ENCODE measurements at places on chromosomes 13 and 19.

DNA sequence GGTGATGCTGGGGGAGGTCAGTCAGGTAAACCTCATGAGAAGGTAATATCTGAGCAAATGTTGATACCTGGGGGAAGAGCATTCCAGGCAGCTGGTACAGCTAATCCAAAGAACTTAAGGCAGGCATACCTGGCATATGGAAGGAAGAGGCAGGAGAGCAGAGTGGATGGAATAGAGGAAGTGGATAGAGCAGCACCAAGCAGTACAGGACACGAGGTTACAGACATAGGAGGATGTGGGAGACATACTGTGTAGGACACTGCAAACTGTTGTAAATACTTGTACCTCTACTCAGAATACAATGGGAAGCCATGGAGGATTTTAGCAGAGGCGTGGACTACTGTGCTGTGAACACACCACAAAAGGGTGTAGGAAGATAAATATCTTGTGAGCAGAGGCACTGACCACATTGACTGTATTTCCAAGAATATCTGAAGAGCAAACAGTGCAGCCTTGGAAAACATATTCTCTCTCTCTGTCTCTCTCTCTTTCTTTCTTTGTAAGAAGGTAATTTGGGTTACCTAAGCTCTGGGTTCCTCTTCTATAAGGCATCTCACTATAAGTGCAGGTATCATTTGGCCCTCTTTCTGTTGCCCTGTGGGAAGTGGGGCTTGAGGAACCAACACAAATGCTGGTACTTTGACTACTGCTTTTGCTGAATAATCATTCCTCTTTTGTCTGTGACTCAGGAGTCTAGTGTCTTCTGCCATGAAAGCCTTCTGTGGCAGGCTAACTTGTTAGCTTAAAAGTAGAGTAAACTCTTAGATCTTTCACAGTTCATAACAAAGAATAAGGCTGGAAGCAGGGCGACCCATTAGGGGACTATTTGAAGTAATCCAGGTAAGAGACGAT lies 238.0 kb downstream of the VWA8 start:
- no peak for DNase-seq

DNA sequence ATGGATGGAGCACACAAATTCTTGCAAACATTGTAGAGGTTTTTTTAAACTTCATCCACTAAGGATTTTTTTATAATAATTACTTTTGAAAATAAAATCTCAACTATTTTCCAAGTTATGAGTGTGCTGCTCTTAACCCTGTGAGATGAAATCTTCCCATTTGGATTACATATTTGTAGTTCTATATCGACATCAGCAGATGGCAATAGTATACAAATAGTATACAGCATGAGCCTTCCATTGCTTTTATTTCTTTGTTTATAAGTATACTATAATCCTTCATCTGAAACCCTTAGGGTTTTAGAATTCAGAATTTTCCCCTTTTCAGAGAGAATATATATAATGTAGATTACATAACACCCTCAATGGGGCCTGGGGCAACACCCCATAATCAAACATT lies 70.5 kb downstream of the GJA3 start:
- no peak for DNase-seq

GRCh38 chr19:35040826-35041547 lies 534 bp upstream of the HPN start:
- DNase-seq: peak; percentile 74

GRCh38 chr19:10478903-10479384 lies 24.2 kb downstream of the KEAP1 start:
- peak; percentile 97 for DNase-seq

GRCh38 chr19:16115301-16116039 lies 3.8 kb downstream of the RAB8A start:
- peak; percentile 73 for DNase-seq

GRCh38 chr19:4042731-4043082 lies 24.0 kb downstream of the ZBTB7A start:
- no peak for DNase-seq

DNA sequence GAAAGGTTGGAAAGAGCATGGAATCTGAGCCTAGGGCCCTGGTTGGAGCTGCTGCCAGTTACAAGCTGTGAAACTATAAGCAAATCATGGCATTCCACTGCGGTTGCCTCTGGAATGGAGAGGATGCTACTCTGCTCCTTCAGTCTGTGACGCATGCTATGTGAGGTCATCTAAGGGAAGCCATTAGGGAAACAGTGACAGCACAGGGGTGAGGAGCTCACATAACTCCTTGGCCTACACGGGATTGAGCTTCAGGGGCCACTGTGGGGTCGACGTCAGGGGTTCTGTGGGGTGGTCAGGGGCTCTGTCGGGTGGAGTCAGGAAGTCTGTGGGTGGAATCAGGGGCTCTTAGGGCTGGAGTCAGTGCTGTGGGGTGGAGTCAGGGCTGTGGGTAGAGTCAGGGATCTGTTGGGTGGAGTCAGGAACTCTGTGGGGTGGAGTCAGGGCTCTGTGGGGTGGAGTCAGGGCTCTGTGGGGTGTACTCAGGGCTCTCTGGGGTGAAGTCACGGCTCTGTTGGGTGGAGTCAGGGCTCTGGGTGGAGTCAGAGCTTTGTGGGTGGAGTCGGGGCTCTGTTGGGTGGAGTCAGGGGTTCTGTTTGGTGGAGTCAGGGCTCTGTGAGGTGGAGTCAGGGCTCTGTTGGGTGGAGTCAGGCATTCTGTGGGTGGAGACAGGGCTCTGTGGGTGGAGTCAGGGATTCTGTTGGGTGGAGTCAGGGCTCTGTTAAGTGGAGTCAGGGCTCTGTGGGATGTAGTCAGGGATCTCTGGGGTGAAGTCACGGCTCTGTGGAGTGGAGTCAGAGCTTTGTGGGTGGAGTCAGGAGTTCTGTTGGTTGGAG lies 35.8 kb upstream of the MEDAG start:
- no peak for DNase-seq

DNA sequence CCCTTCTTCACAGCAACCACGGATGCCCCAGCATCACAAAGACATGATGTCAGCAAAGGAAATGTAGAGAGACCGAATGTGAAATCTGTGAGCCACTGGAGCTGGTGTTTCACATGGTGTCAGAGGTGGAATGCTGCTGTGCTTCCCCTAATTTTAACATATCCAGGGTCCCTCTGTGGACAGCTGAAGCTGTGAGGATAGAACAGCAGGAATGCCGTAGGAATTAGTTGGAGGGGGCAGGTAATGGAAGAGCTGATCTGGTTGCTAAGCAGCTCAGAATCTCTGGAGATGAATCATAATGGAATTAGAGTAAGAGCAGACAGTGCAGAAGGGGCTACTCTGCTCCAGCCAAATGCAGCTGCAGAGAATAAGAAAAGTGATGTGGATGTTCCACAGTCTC lies 68.9 kb upstream of the ZNF835 start:
- DNase-seq: no peak

- no peak for DNase-seq
Observed at GRCh38 chr13:60012488-60012887, 151.2 kb downstream of the DIAPH3 start.

- no peak for DNase-seq
Observed at GRCh38 chr19:7987114-7987768, 18.2 kb downstream of the ELAVL1 start.

DNA sequence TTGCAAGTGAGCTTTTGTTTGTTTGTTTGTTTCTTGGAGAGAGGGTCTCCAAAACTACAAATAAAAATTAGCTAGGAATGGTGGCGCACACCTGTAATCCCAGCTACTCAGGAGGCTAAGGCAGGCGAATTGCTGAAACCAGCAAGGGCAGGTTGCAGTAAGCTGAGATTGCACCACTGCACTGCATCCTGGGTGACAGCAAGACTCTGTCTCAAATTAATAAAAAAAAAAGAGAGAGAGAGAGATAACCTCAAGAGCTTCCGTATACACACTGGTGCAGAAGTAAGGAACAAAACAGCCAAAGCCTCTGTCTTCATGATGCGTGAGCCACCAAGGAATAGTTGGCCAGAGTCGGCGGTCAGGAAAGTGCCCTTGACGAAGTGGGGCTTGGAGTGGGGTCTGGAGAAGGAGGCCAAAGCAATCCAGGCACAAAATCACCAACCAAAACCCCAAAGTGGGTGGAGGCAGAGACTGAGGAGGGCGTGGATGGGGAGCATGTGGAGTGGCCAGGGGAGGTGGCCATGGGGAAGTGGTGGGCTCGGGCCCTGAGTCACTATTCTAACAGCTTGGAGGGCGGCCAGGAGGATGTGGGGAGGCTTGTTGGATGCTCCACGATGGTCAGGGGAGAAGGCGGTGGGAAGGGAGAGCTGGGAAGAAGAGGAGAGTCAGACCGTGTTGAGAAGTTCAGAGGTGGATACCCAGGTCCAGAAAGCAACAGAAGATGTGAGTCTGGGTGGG lies 21.2 kb upstream of the TOMM40 start:
- peak; percentile 56 for DNase-seq

- DNase-seq: no peak
Observed at GRCh38 chr13:82088781-82089180, 1747.9 kb upstream of the SPRY2 start.

DNA sequence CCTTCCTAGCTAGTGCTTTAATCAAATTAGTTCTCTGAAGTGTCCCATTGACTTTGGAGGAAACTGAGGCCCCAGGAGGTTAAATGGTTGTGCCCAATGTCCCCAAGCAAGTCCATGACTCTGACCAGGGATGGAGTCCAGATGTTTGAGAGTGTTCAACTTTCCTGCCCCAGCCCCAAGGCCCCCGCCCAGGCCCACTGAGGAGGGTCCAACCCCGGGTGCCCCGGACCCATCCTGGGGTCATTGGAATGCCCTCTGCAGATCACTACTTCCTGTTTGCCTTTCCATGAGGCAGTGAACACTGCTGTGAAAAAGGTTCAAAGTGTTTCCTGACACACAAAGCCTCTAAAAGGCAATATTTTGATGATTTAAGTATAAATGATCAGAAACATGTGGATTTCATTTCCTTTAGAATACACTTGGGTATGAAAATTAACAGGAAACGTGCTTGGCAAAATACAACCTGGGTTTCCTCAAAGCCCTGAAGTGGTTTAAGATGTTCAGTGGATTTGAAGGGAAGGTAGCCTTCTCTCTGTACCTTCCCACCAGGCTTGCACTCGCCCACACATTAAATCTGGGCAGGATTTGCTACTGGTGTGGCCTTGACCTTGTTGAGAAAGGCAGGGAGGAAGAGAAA lies 335.7 kb downstream of the TSHZ3 start:
- no peak for DNase-seq

GRCh38 chr13:93881411-93881810 lies 598.1 kb downstream of the DCT start:
- no peak for DNase-seq

DNA sequence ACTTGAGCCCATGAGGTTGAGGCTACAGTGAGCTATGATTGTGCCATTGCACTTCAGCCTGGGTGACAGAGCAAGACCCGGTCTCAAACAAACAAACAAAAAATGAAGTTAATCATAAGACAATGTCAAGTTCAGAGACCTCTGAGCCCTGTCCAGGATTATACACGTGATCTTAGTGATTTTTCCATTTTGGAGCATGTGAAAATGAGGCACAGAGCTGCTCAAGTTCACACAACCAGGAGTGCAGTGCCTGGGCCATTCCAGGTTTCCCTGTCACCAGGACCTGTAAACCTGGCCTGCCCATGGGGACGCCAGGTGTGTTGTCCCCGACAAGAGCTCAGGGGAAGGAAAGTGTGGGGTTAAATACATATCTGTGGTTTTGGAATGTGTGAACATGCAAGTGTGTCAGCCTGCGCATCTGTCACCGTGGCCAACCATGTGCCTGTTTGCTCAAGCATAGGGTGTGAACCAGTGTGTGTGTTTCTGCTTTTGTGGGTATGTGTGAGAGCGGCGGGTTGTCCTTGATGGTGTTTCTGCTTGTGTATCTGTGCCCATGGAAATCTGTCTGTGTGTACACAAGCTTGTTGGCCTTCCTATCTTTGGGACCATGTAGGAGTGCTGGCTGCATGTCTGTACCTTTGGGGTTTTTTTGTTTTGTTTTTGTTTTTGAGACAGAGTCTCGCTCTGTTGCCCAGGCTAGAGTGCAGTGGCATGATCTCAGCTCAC lies 1.5 kb upstream of the FXYD1 start:
- DNase-seq: no peak

DNA sequence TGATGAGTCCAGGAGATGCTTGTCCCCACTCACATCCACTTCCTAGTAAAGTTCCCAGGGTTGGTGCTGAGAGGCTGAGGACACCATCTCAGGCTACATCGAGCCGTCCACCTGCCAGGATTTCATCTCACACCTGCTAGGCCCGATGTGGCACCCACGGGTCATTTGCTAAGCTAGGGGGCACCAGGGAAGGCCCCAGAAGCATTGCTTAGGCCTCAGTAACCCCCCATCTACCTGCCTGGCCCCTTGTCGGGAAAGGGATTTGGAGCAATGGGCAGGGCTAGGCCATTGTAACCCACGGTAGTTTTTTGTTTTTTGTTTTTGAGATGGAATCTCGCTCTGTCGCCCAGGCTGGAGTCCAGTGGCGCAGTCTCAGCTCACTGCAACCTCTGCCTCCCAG lies 51.8 kb downstream of the F2RL3 start:
- DNase-seq: no peak

DNA sequence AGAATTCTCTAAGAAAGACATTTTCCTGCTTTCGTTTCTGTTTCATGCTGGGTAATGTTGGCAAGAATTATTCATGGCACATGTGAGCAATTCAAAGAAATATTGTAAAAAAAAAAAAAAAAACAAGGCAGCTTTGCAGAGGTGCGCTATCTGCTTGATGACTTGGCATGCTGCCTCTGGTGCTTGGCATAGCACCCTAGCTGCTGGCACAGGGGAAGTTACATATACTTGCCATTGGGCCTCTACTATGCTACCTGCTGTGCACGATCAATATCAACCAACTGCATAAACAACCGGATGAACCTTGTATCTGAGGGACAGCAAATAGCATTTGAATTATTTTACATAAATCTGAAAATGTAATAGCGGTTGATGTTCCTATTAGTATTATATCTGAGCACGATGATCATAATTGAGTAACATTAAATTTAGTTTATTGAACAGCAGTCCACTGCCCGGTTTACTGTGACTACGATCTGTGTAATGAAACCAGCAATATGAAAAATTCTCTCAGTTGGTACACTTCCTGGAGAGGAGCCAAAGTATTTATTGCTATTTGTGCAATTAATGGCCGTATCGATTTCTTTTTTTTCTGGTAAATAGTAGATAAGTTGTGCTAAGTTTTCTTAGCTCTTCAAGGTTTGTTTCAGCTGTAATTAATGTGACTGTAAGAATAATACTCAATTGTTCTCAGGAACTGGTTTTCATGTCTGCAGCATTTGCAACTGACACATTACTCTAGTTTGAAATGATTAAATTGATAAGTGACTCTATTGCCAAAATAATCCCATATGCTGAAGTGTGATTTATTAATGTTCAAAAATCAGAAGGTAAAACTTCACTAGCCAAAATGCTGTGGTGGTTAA lies 717.3 kb downstream of the DACH1 start:
- no peak for DNase-seq
